K562 (cell line): ENCODE measurements at places on chromosomes 6 and 20. TPM values are rescaled to one million over a fixed set of nuclear protein-coding genes. Genes with fewer than 3 reads are reported as not detected.

- no peak for DNase-seq
These were observed 222.9 kb downstream of the UBE3D start for GRCh38 chr6:82842721-82843120.

- peak; percentile 95 for DNase-seq
These were observed 3.1 kb downstream of the MMP9 start for GRCh38 chr20:46011631-46012482.

- no peak for DNase-seq
These were observed 523.2 kb upstream of the JARID2 start for GRCh38 chr6:14722704-14723103.

DNA sequence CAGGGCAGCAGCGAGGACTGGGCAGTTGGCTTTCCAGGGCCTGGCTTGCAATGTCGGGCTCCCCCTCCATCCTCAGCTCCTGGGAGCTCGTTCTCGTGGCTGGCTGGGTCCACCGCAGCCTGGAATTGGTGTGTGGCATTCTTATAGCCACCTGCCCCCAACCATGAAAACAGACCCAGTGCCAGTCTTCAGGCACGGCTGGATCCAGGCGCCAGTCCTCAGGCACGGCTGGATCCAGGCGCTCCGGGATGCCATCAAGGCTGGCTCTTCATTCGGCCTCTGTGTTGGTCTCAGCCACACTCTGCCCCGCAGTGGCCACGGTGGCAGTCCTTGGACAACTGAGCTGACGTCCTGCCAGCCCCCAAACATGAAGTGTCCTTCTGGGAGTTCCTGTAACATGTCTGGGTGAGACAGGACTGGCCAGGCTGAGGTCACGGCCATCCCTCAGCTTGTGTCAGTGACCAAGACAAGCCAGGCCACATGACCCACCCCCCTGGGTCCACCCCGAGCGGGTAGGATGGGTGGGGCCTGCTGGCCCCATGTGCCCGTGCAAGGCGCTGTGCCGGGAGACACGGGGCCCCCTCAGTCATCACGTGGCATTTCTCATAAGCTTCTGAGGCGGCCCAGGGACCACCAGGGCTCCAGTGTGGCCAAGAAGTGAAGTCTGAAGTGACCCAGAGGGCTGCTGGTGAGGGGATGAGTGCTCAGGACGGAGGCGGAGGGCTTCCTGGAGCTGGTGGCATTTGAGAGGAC, 99.0 kb downstream of the TAF4 start:
- no peak for DNase-seq

- DNase-seq, result no peak
These were observed 495.1 kb upstream of the ARID1B start for GRCh38 chr6:156282087-156282486.

DNA sequence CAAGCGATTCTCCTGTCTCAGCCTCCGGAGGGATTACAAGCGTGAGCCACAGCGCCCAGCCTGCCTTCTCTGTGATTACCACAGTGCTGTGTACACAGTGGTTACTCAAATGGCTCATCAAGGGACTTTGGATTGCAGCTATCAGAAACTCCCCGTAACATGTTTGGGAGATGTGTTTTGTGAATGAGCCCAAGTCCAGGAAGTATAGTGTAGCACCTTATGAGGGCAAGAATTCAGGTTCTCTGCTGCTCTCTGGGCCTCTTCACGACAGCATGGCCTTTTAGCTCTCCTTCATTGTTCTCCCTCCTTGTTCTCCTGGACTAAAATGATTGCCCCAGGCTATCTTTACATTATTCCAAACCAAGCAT, 34.1 kb upstream of the RPL7L1 start:
- no peak for DNase-seq

DNA sequence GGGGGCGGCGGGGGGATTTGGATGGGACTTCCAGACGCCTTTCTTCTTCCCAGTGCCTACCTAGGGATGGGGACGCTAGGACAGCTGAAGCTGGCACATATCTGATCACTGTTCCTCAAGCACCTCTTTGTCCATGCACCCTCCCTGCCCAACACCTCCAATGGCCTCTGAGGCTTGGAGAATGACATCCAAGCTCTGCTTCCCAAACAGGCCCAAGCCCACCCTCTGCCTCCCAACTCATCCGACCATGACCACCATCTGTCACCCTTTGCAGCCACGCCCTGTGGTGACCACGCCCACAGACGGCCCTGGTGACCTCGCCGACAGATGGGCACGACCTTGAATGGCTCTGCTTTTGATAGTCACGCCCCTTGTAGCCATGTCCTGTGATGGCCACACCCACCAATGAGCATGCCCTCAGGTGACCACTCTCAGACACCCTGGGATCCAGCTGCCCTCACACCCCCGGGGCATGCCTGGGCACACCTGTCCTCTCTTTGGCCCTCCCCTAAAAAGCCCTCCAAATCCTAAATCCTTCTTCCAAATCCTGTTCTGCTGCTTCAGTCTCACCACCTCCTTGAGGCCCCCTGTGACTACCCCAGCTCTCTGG, 51.0 kb downstream of the SSR1 start:
- peak; percentile 64 for DNase-seq

GRCh38 chr6:27547157-27548075, 74.5 kb upstream of the ZNF184 start:
- DNase-seq, result peak; percentile 48

- no peak for DNase-seq
These were observed 764 bp upstream of the SNAP25 start for GRCh38 chr20:10217721-10218410.

PPIL6 gene
- 0.47 and 0.87 TPM in 2 replicates for total RNA-seq

APOM gene
- total RNA-seq, result 9.7 and 10.1 TPM in 2 replicates

PPP1R14C gene
- 14.1 and 15.6 TPM in 2 replicates for total RNA-seq

BEND3 gene
- total RNA-seq, result 7.4 and 8.4 TPM in 2 replicates

SCAF8 gene
- total RNA-seq, result 38.6 and 46.6 TPM in 2 replicates

SNAI1 gene
- 10.7 and 13.4 TPM in 2 replicates for total RNA-seq
